ENCODE measurements at places on chromosomes 12 and 14.

DNA sequence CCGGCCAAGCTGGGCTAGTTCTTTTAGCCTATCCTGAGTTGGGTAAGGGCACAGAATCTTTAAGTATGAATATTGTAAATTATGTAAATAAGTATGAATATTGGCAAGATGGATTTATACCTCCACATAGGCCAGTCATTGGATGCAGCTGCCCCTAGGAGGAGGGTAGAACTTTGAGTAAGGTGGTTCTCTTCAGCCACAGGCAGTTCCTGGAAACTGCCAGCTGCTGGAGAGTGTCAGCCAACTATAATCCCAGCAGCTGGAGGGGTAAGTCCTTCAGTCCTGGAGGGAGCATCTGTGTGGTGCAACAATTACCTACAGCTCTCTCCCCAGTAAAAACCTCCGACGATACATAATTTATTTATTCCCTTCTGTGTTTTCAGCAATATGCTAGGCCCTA lies 65.8 kb upstream of the TMPO start:
- no peak for DNase-seq

GRCh38 chr12:111316671-111317070 lies 52.2 kb downstream of the PHETA1 start:
- no peak for DNase-seq

- DNase-seq: no peak
These were observed 10.9 kb upstream of the HVCN1 start for GRCh38 chr12:110699591-110700445.

DNA sequence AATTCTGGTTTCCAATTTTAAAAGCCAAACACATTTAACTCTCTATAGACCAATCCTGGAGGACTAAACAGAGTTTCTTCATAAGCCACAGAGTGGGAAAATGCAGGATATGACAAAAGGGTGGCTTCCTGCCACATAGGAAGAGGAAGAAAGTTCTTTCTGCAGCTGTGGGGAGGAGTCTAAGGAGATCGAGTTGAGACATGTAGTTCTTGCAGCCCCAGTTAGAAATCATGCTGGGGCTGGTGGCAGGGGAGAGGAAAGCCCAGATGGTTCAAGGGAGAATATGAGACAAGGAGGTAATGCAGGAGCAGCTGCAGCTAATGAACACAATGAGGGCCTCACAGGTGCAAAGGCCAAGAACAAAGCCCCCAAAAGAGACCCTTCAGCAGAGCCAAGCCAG lies 85.0 kb upstream of the ARID2 start:
- no peak for DNase-seq

- DNase-seq: no peak
These were observed 113.6 kb downstream of the GALC start for GRCh38 chr14:87879389-87879788.

GRCh38 chr14:83421711-83422110 lies 1888.1 kb upstream of the SEL1L start:
- no peak for DNase-seq

DNA sequence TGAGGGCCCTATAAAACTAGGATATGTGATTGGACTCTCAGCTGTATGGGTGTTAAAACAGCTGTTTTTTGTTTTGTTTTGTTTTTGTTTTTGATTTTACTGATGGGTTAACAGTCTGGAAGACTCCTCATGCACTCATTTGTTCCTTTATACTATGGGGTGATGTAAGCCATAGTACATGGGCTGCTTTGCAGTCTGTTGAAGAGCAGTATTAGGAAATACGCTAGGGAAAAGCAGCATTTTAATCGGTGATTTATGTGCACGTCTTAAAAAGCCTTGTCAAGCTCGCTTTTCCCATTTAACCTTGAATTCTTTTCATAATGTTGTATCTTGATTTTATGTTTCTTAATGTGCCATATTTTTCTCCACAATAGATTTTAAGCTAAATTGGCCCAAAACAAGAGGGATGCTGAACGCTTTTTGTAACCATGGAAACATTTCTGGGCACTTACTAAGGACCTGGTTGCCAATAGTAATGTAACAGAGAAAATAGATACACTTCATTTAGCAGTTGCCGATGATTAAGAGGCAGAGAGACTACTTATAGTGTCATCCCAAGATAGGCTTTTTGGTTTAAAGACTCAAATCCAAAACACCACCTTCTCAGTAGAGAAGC lies 244.0 kb downstream of the SNAPC1 start:
- DNase-seq: no peak

- DNase-seq: no peak
These were observed 7.0 kb upstream of the UBC start for GRCh38 chr12:124921200-124922031.

DNA sequence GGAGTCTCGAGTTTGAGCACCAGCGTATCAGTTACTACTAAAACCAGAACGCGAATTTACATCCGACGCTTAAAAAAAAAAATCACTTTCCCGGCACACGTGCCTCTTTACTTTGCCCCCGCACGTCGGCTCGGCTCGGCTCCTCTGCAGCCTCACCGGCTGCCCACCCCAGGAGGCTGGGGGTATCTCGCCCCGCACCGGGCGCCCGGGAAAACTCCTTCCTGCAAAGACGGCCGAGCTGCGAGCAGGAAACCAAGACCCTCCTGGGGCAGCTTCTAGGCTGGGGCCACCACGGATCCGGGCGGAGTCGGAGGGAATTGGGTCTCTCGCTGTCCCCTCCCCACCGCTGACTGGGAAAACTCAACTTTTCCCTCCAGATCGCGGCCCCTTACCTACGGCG lies 610 bp downstream of the VSIG10 start:
- no peak for DNase-seq

DNA sequence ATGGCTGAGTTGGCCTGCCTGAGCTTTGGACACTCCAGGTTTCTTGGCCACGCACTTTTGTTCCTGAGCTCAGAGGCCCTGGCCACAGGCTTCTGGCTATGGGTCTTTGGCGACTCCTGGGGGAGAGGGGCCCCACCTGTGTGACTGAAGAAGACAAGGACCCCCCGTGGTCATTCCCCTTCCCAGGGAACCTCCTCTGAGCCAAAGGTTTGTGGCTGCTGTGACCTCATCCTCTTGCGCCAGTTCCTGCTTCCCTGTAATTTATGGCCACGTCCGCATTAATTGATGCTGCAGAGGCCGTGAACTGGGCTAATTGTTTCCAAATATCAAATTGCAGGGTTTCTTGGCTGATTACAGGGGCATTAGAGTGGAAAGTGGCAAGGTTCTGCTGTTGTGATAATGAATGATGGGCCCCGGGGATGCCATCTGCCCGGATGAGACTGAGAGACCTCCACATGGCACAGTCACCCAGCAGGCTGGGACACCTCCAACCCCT lies 27.6 kb upstream of the NOS1 start:
- DNase-seq: no peak
